ENCODE measurements at places on chromosomes 12 and 14. TPM values are rescaled to one million over a fixed set of nuclear protein-coding genes. Genes with fewer than 3 reads are reported as not detected.

ZC3H10 gene
- 3.7 TPM for polyA plus RNA-seq

DNA sequence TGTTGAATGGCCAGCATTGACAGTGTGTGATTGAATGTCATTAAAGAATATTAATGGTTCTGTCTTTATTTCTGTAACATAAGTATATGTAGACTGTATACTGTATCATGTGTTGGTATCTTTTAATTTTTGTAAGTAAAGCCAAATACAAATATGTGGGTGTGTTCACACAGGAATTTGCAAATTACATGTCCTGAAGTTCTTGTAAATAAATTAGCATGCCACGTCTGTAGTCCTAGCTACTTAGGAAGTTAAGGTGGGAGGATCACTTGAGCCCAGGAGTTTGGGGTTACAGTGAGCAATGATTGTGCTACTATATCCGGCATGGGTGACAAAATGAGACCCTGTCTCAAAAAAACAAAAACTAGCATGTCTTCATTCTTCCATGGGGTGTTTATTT, 99.1 kb downstream of the KICS2 start:
- no peak for DNase-seq

- DNase-seq, result no peak
These were observed 355.1 kb upstream of the CCDC196 start for GRCh38 chr14:66131111-66131510.

EPYC gene
- polyA plus RNA-seq, result not detected

NDRG2 gene
- polyA plus RNA-seq, result 18.7 TPM

- DNase-seq, result no peak
These were observed 13.6 kb upstream of the OR4Q3 start for GRCh38 chr14:19729763-19730162.

DNA sequence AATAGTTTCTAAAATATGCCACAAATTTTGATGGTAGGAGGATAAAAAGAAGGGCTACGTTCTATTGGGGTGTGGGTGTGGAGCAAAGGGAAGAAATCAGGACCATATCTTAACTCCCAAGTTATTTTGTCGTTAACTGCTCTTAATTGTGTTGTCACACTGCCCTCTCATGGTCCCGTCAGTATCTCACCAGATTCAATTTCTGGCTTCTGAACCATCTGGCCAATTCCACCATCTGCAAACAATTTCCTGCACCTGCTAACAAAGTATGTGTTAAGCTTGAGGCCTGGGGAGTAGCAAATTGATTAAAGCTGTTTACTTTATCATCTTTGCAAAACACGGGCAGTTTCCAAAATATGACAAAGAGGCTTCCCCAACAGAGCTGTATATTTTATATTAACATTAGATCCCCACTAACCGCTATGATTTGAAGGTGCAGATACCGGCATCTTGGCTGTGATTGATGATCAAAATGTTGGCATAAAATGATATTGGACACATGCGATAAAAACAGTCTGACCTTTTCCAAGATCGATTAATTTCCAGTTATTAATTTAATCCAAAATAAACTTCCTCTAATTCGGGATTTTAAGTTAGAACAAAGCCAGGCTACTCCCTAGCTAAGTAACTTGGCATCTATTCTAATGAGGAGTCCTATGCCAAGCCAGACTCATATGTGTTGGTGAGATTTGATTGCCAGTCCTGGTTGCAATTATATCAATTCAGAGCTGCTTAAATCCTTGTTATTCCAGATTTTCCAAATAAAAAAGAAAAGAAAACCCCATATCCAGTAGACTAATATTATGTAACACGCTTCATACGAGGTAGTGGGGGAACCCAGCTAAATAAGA, 6.9 kb upstream of the DNM1L start:
- DNase-seq, result no peak

- no peak for DNase-seq
These were observed 235.2 kb downstream of the PCNX1 start for GRCh38 chr14:71142375-71143038.

- peak; percentile 65 for DNase-seq
These were observed 96.3 kb upstream of the HIF1A start for GRCh38 chr14:61598980-61599379.

DNAI7 gene
- polyA plus RNA-seq, result not detected

- DNase-seq, result no peak
These were observed 98.3 kb downstream of the PDZRN4 start for GRCh38 chr12:41286426-41286825.

DNA sequence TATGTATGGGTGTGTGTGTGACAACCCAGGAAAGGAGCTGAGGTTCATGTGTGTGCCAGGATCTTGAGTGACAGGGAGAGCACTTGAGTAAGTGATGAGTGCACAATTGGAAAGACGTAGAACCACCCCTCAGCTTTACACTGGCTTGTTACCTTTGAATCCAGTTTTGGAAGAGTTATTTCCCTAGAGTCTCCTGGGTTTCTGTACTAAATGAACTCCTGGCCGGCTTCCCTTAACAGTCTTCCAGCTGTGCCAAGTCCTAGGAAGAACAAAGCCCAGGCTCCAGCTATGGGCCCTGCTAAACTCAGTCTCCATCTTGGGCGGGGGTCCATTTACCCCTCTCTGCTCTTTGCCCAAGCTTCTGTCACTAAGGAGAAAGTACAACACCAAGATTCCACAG, 19.7 kb upstream of the NR1H4 start:
- no peak for DNase-seq

GRCh38 chr12:63965936-63966605, 121.6 kb downstream of the SRGAP1 start:
- no peak for DNase-seq

PRPH gene
- 0.24 TPM for polyA plus RNA-seq

GRCh38 chr12:23399402-23399933, 550.0 kb downstream of the SOX5 start:
- no peak for DNase-seq

DNA sequence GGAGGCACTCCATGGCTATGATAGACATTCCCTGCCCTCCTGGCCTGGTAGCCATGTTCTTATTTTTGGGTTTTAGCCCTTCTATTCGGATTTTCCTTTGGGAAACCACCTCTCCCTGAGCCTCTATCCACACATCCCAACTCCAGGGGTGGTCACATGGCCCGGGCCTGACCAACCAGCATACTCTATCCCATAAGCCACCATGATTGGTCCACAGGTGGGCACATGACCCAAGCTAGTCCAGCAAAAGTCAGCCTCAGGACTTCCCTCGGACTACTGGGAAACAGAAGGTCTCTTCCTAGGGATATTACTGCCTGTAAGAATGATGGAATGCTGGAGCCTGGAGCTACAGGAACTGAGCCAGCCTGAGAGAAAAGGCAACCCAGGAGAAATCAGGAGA, 12.5 kb downstream of the PRIMA1 start:
- DNase-seq, result no peak

- no peak for DNase-seq
These were observed 2.0 kb upstream of the ANG start for GRCh38 chr14:20686386-20687143.

ADCY4 gene
- polyA plus RNA-seq, result 0.32 TPM

- no peak for DNase-seq
These were observed 6.3 kb upstream of the PZP start for GRCh38 chr12:9214534-9214933.

GRCh38 chr12:88258396-88258795, 116.3 kb downstream of the TMTC3 start:
- no peak for DNase-seq

- DNase-seq, result no peak
These were observed 15.7 kb downstream of the CSRP2 start for GRCh38 chr12:76863005-76863670.

COX8C gene
- polyA plus RNA-seq, result not detected

- no peak for DNase-seq
These were observed 157.0 kb upstream of the PRMT8 start for GRCh38 chr12:3333991-3334391.

DNA sequence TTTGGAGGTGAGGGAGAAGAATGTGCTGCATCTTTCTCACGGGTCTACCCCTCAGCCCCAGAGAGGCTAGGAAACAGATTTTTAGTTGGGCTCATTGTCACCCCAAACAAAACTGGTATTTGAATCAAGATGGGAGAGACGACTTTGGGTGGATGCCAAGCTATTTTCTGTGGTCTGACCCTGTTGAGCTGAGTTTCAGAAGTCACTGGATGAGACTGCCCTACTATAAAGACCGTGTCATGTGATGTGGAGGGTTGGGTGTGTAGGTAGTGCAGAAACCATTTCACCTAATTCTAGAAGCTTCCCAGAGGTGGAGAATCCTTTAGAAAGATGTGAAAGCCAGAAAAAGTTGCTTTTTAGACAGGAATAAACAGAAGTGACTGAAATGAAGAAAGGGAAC, 60.2 kb downstream of the IFT43 start:
- DNase-seq, result no peak

TTC8 gene
- polyA plus RNA-seq, result 0.65 TPM

- DNase-seq, result no peak
These were observed 156.6 kb downstream of the UNC79 start for GRCh38 chr14:93587330-93587729.

PGF gene
- polyA plus RNA-seq, result not detected

DNA sequence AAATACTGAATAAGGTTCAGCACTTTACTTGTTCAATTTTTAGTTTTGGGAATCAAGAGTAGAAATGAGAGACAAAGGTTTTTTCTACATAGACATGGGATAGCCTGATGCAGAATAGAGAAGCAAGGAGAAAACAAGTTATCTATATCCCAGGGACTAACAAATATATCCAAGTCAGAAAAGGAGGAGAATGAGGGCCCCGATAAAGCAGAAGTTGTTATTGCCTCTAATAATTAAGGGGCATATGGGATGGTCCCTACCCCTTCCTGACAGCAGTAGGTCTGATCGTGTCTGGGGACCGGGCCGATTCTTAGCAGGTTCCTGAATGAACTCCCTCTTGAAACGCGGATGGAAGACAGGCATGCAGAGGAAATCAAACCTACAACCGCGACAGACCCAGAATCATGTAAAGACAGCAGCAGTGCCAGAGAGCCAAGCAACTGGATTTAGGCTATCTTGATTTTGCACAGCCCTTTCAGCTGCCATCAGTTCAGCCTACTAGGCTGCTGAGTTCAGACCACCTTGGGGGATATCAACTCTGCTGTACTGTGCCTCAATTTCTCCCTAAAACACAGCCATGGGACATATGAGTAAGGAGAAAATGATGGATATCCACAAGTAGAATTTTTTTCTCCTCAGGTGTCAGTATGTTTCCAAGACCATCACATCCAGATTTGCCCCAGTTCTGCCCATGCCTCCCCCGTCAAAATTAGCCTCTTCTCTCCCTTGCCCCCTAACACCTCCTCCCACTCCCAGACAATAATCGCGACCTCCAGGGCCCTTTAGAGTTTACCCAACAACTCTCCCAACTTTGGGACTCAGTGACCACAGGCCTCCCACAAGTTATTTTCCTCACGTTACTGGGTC, 706 bp downstream of the PRMT5 start:
- DNase-seq, result peak; percentile 23

DNA sequence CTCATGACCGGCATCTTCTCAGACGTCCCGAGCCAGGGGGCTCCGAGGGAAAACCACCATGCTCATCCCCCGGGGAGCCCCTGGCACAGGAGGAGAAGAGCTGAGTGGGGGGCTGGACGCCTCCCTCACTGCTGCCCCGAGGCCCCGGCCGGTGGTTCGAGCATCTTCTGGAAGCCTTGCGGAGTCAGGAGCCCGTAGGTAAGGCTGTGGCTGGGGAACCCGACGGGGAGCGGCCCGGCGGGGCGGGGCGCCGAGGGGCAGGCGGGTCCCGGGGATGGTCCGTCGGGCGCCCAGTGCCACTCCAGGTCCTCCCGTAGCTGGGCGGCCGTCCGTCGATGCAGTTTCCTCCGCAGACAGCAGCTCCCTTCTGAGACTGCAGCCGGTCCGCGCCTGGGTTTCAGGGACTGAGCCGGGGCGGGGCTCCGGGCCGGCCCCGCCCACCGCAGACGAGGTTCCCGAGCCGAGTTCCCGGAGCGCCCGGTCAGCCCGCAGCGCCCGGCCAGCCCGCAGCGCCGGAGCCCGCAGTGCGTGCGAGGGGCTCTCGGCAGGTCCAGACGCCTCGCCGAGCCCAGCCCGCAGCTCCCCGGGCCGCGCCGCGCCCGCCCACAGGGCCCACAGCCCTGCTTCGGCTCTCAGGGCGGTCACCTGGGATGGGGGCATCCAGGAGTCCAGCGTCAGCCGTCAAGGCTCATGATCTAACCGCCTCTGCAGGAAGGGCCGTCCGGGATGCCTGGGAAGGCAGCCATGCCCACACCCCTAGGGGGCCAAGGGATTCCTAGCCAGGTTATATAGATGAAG, at the start of gene PGF:
PGF (minus strand) TSS at position 369 of the 798 bp plus-strand sequence; CDS start at position 14, 355 bp downstream.
- no peak for DNase-seq

- DNase-seq, result no peak
These were observed 107.3 kb downstream of the BCL11B start for GRCh38 chr14:99164712-99165111.

GRCh38 chr14:68578597-68578996, 214.3 kb downstream of the ZFP36L1 start:
- no peak for DNase-seq

RFLNA gene
- polyA plus RNA-seq, result not detected

RPGRIP1 gene
- not detected for polyA plus RNA-seq

DNA sequence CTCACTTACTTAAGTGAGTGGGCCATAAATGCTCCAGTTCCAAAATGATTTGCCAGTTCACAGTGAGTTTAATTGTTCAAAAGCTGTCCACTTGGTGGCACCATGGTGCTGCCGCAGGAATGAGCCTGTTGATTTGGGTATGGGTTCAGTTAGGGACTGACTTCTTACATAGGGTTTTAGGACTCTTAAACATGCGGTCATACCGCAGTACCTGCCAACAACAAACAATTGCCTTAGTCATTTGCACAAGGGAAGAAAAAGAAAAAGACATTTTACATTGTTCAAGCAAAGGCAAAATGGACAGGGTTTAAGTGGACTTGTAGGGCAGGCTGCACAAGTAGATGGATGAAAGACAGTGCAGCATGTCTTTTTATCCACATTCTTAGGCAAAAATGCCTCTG, 80.0 kb upstream of the DBX2 start:
- DNase-seq, result peak; percentile 60

- no peak for DNase-seq
These were observed 28.2 kb downstream of the KICS2 start for GRCh38 chr12:64193931-64194330.

DNA sequence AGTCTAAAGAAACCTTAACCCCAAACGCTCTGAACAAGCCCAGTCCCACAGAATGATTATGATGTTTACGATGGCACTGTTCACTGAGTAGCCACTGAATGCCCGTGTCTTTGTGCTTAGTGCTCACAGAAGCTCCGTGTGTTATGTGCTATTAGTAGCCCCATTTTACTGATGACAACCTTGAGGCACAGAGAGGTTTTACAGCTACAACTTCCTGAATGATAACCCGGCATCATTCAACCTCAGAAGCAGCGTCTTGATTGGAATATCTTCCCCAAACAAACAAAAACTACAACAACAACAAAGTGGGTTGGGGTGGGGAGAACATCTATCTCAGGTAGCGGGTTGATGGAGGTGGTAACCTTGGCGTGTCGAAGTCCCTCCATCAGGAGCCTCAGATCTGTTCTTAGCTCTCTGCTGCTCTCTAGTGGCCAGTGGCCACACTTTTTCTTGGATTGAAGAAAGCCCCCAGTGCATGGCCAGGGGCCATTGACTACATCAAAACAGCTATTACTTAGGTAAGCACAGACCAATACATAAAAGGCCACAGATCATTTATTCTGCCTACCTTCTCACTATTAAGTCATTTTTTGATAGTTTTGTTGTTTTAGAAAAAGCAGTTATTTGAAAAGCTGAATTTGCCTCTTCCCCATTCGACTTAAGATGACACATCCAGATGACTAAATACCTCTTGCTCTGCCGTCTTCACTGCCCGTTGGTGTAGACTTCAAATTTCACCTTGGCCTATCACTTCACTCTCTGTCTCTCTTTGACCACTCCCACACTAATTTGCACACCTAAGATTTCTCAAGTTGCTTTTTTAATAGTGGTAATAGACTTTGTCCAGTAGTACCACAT, 376.9 kb downstream of the GALC start:
- no peak for DNase-seq

Measured in CD4-positive, CD25-positive, alpha-beta regulatory T cell (primary cell).